ENCODE measurements at places on chromosomes 6 and 20.

- DNase-seq = no peak
Observed at GRCh38 chr6:157557559-157557958, 176.6 kb downstream of the ZDHHC14 start.

DNA sequence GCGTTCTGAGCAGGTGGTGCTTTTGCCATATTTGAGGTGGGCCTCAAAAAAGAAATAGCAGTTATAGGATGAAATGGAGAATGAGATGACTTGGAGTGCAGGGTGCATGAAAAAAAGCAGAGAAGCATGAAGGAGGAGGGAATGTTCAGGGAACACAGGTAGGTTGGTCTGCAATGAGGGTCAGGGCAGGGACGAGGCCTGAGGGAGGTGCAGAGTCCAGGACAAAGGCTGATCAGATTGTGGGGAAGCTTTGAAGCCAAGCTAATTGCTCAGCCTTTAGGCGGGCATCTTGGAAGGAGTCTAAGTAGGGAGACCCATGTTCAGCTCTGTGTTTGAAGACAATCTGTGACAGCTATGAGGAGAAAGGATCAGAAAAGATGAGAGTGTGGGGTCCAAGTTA lies 12.0 kb downstream of the TRAM2 start:
- DNase-seq = no peak

GRCh38 chr20:7637184-7637583 lies 303.1 kb downstream of the HAO1 start:
- DNase-seq = no peak

GRCh38 chr6:29376003-29376402 lies 912 bp upstream of the OR12D3 start:
- no peak for DNase-seq

DNA sequence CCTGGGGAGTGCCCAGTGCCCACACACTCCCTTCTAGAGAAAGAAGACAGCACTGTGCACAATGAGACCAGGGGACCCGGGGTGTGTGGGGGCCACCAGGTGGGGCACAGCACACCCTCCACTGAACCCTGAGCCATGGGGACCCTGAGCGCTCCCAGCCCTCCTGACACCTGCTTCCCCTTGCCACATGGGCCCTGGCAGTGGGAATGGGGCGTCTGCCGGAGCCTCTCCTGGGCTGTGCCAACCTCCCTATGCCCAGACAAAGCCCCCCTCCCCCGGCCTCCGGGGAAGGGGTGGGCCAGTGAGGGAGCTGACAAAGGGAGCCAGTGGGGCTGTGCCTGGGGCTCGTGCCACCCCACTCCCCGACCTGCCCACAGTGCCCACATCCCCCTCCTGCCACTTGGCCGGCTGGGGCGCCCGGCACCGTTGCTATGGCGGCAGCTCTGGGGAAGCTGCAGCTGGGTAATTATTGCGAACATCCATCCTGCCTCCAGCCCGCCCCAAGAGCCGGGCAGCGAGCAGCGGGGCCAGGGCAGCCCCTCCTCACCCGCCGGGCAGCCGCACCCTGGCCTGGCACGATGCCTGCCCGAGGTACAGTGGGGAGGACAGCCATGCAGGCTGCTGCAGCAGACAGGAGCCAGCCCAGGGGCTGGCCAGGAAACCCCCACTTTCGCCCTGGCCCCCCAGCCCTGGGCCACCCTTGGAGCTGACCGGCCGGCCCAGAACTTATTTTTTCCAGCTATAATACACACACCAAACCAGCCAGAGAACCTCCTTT lies 41.9 kb upstream of the NOL4L start:
- DNase-seq = no peak

DNA sequence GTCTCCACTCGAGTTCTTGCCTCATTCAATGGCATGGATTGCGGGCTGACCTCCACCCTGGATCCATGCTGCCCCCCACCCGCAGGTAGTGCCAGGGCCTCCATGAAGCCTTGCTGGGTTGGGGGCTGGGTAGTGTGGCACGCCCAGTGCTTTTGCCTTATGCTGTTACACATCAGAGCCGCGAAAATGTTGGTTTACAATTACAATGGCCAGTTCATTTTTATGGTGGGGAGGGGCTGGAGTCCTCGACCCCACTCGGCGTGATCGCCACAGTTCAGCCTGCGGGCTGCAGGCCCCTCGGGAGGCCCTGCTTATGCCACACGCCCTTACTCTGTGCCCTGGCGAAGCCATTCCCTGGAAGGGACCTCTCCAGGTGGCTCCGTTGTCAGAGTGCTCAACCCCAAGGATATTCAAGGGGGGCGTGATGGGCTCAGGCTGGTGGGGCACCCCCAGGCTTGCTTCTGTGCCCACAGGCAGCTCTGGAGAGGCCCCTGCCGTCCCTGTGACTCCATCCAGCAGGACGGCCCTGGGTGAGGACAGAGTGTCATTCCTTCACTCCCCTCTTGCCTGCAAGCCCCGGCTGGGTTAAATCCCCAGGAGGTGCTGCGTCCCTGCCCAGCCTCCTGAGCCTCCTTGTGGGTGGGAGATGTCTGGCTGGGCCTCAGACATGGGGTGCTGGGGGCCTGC lies 14.8 kb downstream of the ITPA start:
- no peak for DNase-seq

DNA sequence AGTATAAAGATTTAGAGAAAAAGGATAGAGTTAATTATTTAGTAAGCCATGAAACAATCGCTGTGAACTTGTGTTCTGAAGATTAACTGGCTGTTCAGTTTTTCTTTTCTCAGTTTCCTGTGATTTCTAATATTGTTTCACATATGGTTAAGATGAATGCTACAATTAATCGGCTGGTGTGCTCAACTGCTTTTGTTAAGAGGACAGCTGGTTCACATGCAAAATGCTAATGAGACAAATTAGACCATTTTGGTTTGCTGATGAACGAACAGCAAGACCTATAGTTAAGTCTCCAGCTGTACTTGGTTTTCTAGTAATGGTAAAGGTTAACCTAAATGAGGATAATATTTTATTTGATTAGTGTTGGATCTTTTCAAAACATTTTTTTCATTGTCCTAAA lies 10.8 kb upstream of the NHSL1 start:
- DNase-seq = no peak

Measured in stimulated activated CD8-positive, alpha-beta memory T cell treated with anti-CD3 and anti-CD28 coated beads, Interleukin-7, amount 100 ng/mL, for 24 hours (primary cell).